CD4-positive, alpha-beta T cell treated with Interleukin-17A for 4 hours (primary cell): ENCODE measurements at places on chromosomes 1 and 21.
A peak's percentile ranks its signal among the peaks of the same experiment; 100 is the strongest.

DNA sequence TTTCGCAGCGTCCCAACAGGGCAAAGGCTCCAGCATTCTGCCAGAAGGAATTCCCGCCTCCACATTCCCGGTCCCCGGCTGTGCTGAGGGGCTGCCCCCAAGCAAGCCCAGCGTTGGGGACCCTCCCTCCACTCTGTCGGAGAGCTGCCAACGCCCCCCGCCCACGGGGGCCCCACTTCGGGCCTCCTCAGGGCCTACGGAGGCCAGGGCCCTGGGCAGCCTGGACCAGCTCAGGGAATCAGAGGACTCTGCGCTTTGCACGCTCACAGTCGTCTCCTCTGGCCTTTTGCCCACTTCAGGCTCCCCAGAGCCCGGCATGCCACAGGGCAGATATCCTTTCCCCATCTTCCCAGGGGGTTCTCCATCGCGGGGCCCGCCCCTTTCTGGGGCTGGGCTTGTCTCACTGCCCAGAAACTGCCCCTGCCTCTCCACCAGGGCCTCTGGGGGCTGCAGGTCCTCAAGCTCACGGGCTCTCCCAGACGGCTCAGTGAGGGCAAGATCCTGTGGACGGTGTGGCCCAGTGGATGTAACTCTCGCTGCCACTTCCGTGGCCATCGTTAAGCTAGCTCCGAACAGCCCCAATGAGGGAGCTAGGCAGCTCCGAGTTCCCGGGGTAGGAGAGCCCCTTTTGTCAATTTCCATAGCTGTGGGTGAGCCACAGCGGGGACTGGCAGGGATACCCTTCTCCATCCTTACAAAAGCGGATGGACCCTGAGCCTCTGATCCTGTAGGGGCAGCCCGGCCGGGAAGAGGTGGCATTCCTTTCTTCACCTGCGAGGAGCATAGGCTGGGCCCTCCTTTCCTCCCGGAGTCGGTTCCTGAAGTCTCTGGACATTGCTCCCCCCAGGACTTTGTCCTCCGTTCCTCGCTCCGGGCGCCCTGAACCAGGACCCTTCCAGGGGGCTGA, 2.8 kb downstream of the ITPKB start:
- DNase-seq: peak; percentile 49

- DNase-seq: no peak
Observed at GRCh38 chr1:23699280-23700179, 7.9 kb downstream of the RPL11 start.

GRCh38 chr1:230861489-230861888, 6.8 kb downstream of the C1orf198 start:
- no peak for DNase-seq

- no peak for DNase-seq
Observed at GRCh38 chr1:212712451-212713303, 13.0 kb upstream of the BATF3 start.

- no peak for DNase-seq
Observed at GRCh38 chr1:30847358-30847972, 61.1 kb downstream of the SDC3 start.

GRCh38 chr1:186659890-186660341, 20.3 kb downstream of the PTGS2 start:
- no peak for DNase-seq

DNA sequence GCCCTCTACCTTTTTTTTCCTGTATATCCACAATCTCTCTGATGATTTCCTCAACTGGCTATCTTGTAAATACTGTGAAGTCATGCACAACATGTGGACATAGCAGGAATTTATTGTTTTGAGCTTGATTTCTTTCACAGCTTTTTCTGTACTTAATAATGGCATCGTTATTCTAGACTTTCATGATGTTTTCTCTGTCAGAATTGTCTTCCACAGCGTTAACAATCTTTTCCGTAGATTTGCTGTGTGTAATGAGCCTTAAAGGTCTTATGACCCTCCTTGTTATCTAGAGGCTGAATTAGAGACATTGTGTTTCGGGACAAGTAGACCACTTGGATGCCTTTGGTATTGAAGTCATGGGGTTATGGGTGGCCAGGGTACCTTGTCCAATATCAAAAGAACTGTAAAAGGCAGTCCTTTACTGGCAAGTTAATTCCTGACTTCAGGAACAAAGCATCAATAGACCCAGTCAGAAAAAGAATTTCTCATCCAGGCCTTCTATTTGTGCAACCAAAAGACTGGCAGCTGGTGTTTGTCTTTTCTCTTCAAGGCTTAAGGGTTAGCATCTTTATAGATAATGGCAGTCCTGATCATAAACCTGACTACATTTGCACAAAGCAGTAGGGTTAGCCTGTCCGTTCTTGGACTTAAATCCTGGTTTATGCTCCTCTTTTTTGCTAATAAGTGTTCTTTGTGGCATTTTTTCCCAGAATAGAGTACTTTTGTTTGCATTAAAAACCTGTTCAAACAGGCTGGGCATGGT, 30.1 kb upstream of the CHAF1B start:
- no peak for DNase-seq

- no peak for DNase-seq
Observed at GRCh38 chr1:197397895-197398294, 129.8 kb downstream of the CRB1 start.

DNA sequence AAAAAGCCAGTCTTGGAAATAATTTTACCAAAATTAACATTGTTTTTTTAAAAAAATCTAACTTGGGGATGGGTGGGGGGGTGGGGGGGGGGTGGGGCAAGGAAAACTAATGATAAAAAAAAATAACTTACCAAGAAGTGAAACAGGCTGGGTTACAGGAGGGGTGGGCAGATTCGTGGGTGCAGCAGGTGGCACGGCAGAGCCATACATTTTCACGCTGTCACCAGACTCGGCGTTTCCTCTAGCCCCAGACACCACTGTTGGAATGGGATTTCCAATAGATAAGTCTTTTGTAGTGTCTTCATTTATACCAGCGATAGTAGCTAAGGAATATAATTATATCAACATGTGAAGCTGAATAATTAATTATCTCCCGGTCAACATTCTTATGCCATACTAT, 25.4 kb downstream of the SOD1 start:
- no peak for DNase-seq

DNA sequence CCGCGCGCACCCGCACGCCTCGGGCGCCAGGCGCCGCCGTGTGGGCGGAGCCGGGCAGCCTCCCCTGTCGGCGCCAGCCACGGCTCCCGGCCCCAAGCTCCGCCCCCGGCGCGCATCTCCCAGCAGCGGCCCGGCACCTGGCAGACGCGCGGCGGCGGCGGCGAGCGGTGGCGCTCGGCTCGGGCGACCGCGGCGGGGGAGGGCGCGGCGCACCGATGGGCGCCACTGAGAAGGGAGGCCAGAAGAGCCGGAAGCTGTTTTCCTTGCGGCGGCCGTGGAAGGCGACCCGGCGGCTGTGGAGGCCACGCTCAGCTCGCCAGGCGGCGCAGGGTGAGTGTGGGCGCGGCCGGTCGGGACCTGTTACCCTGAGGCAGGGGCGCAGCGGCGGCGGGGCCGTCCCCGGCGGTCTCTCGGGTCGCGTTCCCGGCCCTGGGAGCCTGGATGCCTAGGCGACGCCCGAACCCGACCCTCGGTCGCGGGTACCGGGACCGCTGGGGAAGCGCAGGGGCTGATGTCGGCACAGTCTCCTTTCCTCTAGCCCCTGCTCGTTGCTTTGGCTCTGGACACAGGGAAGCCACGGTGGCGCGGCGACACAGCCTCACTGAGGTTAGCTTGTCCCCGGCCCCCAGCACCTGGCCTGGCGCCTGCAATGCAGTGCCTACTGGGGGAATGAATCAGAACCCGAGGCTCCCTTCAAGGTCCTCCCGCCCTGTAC, 54.9 kb upstream of the DNAJC6 start:
- peak; percentile 91 for DNase-seq

DNA sequence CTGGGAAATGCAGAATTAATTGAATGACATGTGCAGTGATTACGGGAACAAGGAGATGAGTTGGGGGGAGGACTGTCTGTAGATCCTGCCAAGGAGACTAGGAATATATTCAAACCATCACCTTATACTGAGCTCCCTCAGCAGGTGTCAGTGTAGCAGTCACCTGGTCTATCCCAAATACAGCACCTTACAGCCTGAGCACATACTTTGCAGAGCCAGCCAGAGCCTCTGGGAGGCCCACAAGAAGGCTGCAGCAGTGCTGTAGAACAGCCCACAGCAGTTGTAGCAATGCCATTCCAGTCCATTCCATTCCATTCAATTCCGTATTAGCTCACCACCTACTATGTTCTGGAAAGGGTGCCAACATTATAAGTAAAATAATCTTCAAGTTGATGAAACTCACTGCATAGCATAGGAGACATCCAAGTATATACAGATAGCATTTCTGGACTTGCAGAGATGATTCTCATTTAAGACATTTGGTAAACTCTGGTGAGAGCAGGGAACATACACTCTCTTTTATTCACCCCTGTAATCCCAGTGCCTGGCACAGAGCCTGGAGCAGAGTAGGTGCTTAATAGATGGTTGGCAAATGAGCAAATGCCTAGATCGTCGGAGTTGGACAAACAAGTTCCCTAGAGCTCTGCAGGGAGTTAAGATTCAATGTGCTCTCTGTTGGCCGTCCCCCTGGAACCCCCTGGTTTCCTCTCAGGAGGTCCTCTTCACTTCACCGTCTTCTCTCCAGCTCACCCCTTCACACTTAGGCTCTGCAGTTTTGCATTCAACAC, 44.7 kb downstream of the KCNC4 start:
- no peak for DNase-seq

DNA sequence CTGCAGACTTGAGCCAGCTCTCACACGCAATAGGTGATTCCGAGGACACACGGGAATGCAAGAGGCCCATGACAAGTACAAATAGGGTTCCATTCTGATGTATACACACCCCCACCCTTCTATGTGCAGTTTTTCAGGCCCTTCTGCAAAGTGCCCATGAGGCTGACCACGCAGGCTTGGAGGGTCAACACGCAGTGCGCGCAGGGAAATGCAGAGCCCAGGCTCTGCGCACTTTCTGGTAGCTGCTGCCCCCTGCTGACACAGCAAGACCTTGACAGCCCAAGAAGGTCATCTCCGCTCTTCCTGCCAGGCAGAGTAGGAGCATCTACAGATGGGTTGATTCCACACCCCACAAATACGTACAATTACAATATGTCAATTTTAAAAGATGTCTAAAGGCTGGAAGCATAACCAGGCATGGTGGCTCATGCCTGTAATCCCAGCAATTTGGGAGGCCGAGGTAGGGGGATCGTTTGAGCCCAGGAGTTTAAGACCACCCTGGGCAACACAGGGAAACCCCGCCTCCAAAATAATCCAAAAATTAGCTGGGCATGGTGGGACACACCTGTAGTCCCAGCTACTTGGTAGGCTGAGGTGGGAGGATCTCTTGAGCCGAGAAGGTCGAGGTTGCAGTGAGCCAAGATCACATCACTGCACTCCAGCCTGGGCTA, 18.5 kb downstream of the SH3BP5L start:
- DNase-seq: peak; percentile 75
